ENCODE measurements at places on chromosomes 3 and 15. TPM values are rescaled to one million over a fixed set of nuclear protein-coding genes. Genes with fewer than 3 reads are reported as not detected.

ONECUT1 gene
- 0.67 TPM for total RNA-seq

PCSK6 gene
- 120 TPM for total RNA-seq

NLGN1 gene
- 55.7 TPM for total RNA-seq

ITIH1 gene
- not detected for total RNA-seq

TCAIM gene
- total RNA-seq: 31.5 TPM

ECE2 gene
- total RNA-seq: 8.5 TPM

HIGD2B gene
- not detected for total RNA-seq

ISLR gene
- total RNA-seq: 25.1 TPM

NRROS gene
- total RNA-seq: 2.5 TPM

MUC20 gene
- total RNA-seq: 43.8 TPM

CRYGS gene
- 10.0 TPM for total RNA-seq

SLC25A38 gene
- 29.1 TPM for total RNA-seq

FGF7 gene
- 1.1 TPM for total RNA-seq

CCDC54 gene
- not detected for total RNA-seq

CPB1 gene
- total RNA-seq: 0.33 TPM

FANCD2OS gene
- not detected for total RNA-seq

SHF gene
- 34.2 TPM for total RNA-seq

LSMEM2 gene
- 1.8 TPM for total RNA-seq

CA12 gene
- 1.2 TPM for total RNA-seq

SLTM gene
- 94.6 TPM for total RNA-seq

GOLGA6L9 gene
- total RNA-seq: 6.9 TPM

CSPG4 gene
- 19.1 TPM for total RNA-seq

SEC61A1 gene
- total RNA-seq: 53.5 TPM

ACSBG1 gene
- total RNA-seq: 105 TPM

GOLGA8O gene
- total RNA-seq: 5.2 TPM

EHHADH gene
- 4.8 TPM for total RNA-seq

SLC15A2 gene
- total RNA-seq: 32.5 TPM

BRK1 gene
- 93.0 TPM for total RNA-seq

TMEM207 gene
- total RNA-seq: not detected

NPAP1 gene
- total RNA-seq: 0.95 TPM
